AG09319 (cell line): ENCODE measurements at places on chromosomes 3 and 15.

- no peak for DNase-seq
Measured at GRCh38 chr3:98557324-98558010, 25.7 kb downstream of the GPR15 start.

GRCh38 chr15:68574629-68575028 is 4.2 kb upstream of the CORO2B start:
- no peak for DNase-seq

GRCh38 chr3:65539616-65540015 is 499.1 kb downstream of the MAGI1 start:
- DNase-seq: no peak

GRCh38 chr3:30477149-30477921 is 129.1 kb upstream of the TGFBR2 start:
- DNase-seq: no peak

DNA sequence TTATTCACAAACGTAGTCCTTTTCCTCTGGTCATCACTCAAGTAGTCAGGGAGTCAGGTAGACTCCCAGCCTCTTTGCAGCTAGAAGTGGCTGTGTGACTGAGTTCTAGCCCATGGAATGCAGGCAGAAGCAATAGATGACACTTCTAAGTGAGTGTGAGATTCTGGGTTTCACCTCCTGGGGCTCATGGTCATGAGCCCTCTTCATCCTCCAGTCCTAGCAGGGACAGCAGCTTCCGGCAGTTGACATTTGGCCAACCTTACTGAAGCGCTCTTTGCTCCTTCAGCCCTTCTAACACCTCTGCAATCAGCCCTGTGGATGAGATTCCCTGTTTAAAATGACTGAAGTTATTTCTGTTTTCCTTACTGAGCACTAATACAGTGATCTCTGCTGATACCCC is 21.8 kb downstream of the SLC12A8 start:
- no peak for DNase-seq

DNA sequence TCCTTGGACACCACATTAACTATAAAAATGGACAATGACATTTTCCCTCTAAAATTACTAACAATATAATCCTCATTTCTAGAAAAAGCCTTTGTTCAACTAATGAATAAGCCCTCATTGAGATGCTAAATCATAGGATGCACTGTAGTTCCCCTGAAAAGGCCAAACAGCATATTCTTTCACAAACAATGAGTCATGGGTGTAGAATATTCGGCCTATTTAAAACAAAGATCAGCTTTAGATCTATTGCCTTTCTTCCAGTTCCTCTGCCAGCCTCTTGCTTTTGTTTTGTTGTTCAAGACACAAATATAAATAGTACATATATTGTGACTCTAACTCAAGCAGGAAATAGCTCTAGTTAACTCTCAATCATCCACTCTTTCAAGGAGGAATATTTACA is 82.5 kb downstream of the ADAM10 start:
- DNase-seq: no peak

DNA sequence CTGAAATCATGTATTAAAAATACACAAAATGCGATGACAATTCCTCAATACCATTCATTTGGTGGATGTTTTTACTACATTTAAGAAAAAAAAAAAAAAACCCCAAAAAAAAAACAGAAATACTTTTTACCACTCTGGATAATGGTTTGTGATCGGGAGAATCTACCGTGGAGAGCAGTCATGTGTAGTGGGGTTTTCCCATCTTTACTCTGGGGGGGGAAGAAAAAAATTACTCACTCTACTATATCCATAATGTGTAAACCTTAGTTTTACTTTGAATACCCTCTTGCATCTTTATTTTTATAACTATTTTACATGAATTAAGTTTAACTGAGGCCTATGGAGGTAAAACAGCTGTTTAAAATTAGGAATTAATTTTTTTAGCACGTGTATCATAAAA is 83.3 kb downstream of the ANKRD28 start:
- DNase-seq: no peak

- no peak for DNase-seq
Measured at GRCh38 chr3:124517306-124517705, 212.9 kb upstream of the UMPS start.

DNA sequence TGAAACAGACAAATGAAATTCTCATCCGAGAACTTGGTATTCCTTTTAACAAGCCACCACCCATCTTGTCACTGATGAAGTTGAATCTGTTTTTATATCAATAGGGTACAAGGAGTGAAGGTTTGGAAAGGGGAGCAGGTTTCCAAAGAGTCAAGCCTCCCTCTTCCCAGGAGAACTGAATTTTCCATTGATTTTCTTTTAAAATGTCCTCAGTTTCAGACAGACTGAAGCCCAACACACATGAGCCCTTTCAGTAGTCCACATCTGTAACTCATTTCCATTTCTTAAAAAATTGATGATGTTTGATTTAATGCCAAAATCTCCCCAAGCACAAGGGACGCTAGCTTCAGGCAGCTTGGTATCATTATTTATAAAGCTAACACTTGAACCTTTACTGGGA is 187.7 kb downstream of the FOXB1 start:
- no peak for DNase-seq

- DNase-seq: no peak
Measured at GRCh38 chr3:159432682-159433340, 555.8 kb upstream of the IL12A start.

DNA sequence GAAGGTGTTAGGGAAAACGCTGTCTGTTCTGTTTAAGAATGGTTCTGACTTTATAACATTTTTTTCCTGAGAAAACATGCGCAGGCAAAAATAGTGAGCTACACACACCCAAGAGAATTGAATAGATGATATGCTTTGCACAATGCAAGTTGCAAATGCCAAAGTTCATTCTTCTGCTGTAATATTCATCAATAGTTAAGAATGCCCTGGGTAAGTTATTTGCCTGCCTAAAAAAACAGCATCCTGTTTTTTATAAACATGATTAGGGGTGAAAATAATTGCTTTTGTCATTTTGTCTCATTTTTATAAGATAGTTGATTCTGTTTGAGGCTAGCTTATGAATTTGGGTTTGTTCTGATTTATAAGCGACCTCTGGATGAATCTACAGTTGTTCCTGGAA is 99.4 kb downstream of the DTWD1 start:
- no peak for DNase-seq

GRCh38 chr15:89195836-89196235 is 25.5 kb downstream of the RLBP1 start:
- DNase-seq: peak; percentile 38

- DNase-seq: no peak
Measured at GRCh38 chr3:128408693-128409623, 57.7 kb downstream of the DNAJB8 start.

DNA sequence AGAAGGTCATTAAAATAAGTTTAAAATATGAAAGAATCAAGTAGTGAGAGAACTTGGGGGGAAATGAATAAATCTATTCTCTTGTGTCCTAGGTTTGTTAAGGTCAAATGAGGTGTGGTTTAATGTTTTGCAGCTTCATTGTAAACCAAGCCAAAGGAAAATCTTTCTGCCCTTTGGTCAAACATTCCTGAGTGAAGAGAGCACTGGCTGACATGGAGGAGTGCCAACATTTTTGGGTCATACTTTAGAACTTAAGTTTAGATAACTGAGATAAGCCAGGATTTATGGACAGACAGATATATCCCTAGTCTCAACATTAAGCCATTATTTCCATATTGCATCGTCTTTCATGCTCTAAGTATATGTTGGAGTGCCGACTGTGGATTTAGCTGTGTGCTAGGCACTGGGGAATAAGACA is 66.4 kb downstream of the PTPRG start:
- peak; percentile 70 for DNase-seq

- no peak for DNase-seq
Measured at GRCh38 chr3:55687526-55687925, 200.4 kb upstream of the WNT5A start.

DNA sequence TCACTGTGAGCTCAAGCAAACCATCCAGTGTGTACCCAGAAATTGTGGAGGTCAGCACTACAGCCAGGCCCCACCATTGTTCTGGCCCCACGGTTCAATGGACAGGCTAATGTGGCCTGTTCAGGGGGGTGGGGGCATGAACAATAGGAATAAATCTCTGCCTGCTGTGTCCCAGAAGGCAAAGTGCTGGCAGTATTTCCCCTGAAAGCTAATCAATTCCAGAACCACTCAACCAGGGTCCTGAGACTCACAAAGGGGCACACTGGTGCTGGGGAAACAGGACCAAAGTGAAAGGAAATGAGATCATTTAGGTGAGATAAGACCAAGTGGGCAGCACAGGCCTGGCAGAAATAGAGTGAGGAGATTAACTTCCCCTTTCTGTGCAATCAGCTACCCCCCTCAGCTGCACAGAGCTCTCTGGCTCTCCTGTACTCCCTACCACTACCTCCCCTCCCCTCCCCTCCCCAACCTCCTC is 11.5 kb downstream of the CRYGS start:
- no peak for DNase-seq

DNA sequence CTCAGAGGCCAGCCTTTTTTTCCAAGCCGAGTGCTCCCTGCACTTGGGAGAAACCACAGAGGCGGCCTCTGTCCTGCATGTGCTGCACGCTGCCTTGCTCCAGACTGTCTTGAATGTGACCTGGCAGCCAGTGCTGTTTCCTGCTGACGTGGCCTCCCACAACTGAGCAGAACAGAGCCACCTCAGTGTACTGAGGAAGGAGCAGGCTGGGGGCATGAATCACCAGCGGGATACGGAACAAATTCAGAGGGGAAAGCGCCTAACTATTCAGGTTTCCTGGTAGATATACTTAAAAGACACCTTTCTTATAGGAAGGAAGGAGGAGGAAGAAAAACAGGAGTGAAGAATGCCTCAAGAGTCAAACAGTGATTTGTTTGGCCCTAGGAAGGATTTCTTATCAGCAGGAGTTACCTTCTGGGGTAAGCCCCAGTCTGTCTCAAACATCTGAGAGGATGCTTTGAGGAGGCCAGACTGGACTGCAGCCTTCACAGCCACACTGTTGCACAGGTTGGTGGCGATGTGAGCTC is 114.0 kb downstream of the FNDC3B start:
- DNase-seq: peak; percentile 80

DNA sequence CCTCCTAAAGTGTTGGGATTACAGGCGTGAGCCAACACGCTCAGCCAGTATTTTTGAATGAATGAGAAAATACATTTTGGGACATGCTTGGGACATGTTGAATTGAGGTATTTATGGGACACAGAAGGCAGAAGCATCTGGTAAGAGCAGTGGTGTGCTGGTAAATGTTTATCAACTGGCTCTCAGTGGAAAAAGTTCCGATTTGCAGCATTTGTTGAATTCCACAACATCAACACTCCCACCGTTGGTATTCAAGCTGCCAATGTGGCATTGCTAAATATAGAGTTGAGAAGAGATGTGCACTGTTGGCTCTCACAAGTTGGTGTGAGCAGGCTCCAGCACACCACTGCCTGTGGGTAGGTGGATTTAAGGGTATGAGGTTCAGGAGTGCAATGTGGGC is 35.8 kb upstream of the LRRFIP2 start:
- no peak for DNase-seq

DNA sequence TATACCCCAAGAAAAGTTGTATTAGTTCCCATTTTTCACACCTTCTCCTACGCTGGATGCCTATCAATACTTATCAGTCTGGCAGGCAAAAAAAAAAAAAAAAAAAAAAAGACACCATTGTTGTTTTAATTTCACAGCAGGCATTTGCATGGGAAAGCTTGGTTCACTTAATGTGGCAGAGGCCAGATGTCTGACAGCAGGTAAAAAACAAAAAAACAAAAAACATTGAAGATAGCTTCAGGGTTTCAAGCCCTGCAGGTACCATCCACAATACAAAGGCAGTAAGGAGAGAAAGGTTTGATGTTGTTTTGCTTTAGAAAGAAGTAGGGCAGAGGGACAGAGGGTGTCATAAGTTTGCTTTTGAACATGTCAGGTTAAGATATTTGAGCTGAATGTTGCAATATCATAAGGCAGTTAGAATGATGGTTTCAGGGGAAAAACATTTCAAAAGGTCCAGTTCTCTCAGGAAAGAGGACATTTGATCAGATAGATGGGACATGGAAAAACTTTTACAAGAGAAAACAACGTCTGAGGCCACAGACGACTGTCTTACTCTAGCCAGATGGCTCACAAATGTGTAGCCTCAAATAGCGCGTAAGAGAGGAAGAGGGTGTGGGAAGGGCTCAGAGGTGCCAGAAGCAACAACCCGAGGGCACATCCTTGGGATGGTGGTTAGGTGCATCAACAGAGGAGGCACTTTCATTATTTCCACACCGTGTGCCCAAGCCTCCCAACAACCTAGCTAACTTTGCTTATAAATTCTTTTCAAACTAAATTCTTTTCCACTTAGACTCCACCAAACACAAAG is 25.7 kb downstream of the PCOLCE2 start:
- no peak for DNase-seq

- no peak for DNase-seq
Measured at GRCh38 chr3:158470944-158471638, 99.9 kb upstream of the MLF1 start.

DNA sequence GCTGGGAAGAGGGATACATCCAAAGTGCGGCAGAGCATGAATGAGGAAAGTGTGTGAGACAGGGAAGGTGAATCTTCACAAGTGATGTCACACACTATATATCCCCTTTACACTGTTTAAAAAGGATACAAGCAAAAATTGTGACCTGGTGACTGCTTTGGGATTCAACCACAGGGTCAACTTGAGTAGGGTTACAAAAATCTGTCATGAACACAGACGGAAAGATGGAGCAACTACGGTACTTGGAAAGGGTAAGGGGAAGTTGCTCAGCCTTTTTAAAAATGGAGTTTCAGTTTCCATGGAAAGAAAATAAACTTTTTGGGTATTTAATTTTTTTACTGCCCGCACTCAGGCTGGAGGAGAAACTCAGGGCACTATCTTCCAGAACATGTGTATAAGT is 60.3 kb downstream of the B3GNT5 start:
- no peak for DNase-seq

DNA sequence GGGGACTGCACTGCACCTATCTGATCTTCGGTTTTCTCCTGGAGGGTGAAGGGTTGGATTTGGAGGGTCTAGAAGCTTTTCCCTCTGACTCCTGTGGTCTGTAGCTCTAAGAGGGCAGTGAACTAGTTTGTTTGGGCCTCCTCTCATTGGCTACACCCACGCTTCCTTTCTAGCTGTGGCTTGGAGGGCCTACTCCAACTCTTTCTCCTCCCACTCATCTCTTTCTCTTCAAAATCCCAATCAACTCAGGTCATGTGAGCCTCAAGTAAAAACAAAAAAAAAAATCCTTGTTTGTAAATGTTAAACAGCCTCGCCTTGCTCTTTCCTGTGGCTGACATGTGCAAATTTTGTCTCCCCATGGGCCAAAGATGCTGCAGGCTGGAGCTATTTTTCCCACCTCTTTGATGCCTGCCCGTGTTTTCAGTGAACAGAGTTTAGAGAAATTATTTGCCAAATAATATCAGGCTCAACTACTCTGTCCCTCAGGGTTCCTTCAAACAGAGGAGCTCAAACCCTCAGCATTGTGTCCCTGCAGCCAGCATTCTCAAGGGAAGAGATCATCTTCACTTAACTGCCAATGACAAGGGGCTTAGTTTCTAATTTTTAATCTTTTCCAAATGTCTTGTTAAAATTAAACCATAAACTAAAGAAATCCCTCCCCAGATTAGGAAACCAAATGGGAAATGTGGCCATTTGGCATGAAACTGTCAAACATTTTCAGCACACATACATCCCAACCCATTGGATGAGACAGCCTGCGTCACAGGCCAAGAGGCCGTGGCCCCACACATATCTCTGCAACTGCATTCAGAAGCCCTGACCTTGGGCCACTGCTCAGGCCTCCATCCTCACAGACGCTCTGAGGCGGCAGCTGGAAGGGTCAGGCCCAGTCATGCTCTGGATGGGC is 114.8 kb upstream of the THBS1 start:
- peak; percentile 82 for DNase-seq

GRCh38 chr3:23590424-23591273 is 215.1 kb upstream of the UBE2E1 start:
- DNase-seq: no peak

GRCh38 chr3:43217206-43217605 is 69.1 kb upstream of the SNRK start:
- DNase-seq: no peak
